ENCODE measurements at places on chromosomes 6 and 20. TPM values are rescaled to one million over a fixed set of nuclear protein-coding genes. Genes with fewer than 3 reads are reported as not detected.

Gene CYP39A1
- not detected for total RNA-seq

DNA sequence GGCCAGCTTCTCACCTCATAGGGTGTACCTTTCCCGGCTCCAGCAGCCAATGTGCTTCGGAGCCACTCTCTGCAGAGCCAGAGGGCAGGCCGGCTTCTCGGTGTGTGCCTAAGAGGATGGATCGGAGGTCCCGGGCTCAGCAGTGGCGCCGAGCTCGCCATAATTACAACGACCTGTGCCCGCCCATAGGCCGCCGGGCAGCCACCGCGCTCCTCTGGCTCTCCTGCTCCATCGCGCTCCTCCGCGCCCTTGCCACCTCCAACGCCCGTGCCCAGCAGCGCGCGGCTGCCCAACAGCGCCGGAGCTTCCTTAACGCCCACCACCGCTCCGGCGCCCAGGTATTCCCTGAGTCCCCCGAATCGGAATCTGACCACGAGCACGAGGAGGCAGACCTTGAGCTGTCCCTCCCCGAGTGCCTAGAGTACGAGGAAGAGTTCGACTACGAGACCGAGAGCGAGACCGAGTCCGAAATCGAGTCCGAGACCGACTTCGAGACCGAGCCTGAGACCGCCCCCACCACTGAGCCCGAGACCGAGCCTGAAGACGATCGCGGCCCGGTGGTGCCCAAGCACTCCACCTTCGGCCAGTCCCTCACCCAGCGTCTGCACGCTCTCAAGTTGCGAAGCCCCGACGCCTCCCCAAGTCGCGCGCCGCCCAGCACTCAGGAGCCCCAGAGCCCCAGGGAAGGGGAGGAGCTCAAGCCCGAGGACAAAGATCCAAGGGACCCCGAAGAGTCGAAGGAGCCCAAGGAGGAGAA, 10.5 kb downstream of the GNAS-AS1 start:
- DNase-seq: no peak

Gene SLC17A1
- not detected for total RNA-seq

Gene VWA7
- total RNA-seq: 0.28 TPM

Gene MAN1A1
- total RNA-seq: 11.4 TPM

Gene CYP21A2
- total RNA-seq: not detected

DNA sequence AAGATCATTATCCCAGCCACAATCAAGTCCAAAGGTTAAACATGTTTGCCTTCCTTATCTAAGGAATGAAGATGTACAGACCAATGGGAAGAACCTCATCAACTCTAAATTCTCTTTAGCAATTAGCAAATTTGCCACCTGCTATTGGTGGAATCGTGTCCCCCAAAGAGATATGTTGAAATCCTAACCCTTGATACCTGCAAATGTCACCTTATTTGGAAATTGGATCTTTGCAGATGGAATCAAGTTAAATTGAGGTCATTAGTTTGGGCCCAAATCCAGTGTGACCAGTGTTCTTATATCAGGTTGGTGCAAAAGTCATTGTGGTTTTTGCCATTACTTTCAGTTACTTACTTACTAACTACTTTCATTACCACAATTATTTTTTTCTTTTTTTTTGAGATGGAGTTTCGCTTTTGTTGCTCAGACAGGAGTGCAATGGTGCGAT, 31.3 kb downstream of the KLHL31 start:
- DNase-seq: no peak

DNA sequence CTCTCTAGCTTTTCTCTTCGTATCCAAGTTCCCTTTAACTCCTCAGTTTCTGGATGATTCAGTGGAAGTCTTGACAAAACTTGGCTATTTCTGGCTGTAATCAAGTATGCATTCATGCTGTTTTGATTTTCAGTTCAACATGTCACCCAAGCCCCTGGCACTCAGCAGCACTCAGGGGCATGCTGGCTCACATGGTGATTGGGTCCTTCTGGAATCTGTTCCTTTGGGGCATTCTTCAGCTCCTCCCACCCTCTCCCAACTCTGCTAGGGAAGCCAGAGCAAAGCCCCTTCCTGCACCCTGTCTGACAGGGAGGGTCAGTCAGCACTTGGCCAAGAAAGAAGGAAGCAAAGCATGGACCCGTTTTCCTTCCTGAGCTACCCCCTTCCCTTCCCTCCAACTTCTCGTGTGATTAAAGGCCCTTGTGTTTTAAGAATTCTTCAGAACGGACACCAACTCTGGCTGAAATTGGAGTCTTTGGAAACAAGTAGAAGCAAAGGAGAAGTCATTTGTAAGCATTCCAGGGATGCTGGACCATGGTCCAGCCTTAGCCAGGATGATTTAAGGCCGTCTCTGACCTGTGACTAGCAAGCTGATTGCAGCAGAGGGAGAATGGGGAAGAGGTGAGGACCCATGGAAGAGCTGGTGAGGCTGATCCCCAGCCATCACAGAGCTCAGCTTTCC, 7.1 kb downstream of the PLEKHG1 start:
- no peak for DNase-seq

DNA sequence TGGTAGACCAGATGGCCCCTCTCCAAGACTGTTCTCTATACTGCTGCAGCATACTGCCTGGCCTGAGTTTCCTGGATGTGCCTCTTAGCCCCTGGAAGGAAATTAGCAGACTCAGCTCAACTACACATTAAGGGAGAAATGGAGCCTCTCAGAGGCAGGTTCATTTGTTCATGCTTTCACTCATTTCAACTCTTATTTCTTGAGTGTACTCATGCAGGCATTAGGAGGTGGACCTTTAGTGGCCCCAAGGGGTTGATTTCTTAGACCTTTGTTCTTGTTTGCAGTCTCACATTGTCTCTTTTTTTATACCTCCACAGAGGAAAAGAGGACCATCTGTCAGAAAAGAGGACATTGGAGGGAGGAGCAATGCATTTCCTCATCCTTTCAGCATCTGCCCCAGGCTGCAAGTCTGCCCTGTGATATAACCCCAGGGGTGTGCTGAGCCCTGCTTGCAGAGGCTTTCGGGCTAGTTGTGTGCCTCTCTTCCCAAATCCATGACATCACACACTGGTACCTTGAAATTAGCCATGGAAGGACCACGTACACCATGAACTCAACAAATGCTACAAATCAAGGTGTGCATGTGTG, 456.2 kb downstream of the CD83 start:
- DNase-seq: no peak

GRCh38 chr6:87723170-87724078, 21.4 kb upstream of the AKIRIN2 start:
- peak; percentile 95 for DNase-seq

Gene GINS1
- 6.6 TPM for total RNA-seq

DNA sequence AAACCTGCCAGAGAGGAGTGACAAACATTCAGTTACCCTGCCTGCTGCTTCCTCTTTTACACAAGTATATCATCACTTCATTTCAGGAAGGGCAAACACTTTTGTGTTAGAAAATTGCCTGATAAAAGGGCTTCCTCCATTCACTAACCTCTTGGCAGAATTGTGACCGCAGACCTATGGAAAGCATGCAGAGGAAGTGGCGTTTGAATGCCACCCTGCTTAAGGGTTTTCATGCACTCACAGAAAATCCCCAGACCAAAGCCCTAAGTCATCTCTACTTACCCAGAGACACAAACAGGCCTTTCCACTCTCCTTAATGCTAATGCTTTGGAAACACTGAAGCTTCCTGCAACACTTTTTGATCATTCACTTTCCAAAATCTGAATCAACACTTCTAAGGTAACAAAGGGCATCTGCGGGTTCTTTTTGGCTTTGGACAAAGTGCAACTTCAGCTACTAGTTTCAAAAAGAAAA, 22.1 kb upstream of the RALGAPA2 start:
- DNase-seq: no peak

DNA sequence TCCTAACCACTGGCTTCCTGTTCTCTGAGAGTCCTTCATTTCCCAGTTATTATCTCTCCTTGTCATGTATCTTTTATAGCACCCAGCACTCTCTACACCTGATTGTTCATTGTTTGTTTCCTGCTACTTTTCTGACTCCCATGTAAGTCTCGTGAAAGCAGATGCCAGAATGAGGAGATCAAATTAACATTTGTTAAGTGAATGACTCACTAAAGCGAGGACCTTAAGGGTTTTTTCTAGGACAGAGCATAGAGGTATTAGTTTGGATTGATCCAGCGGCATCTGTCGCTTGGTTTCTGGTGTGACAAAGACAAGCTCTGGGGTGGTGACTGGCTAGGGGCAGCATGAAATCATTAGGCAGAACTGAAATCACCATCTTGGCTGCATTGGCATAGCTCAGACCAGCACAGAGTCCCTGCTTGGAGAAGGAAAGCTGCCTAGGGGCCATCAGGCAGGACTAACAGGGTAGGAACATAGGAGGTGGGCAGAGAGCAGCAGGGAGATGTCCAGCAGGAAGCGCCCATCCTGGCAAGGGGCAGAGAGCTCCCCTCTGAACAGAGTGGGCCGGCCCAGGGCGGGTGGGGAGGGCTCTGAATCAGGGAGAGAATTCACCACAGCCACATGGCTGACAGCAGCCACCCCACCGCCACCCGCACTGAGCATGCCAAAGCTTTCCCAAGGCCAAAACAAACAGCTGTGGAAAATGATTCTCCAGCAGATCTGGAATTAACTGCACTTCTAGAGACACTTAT, 97.1 kb upstream of the CEP85L start:
- DNase-seq: peak; percentile 46

GRCh38 chr20:63328026-63328700, 33.0 kb downstream of the CHRNA4 start:
- no peak for DNase-seq

Gene PTCRA
- total RNA-seq: not detected

DNA sequence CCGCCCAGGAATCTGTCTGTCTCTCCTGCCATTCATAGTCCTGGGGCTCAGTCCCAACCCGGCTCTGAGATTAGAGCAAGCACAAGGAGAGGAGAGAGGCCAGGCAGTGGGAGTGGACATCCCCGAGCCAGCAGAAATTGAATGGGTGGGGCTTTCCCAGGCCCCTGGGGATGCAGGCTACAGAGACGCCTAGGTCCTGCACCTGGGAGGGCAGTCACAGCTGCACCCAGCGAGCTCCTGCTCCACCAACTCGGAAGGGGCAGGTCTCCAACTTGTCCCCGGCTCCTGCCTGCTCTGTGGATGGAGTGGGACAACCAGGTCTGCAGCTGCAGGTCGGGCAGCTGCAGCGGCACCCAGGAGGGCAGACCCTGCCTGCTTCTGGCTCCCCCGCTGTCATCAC, 11.1 kb upstream of the AIG1 start:
- DNase-seq: no peak

Gene OR2B6
- not detected for total RNA-seq

DNA sequence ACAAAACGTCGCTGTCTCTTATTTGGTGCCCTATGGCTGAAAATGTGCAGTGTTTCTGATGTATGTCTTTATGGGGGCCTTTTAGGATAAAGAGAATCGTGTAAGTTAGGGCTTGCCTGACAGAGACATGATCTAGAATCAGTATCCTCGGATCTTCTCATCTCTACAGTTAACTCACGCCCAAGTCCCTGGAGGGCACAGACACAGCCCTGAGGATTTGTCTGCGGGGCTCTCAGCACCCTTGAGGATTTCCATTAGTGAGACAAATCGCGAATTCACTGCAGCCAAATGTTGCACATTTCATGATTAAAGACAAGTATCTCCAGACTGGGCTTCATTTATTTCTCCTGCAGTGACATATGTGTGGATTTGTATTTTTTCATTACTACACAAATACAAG, 552.7 kb downstream of the C6orf118 start:
- no peak for DNase-seq

Gene HLA-G
- total RNA-seq: not detected

Gene RARS2
- 56.9 TPM for total RNA-seq

DNA sequence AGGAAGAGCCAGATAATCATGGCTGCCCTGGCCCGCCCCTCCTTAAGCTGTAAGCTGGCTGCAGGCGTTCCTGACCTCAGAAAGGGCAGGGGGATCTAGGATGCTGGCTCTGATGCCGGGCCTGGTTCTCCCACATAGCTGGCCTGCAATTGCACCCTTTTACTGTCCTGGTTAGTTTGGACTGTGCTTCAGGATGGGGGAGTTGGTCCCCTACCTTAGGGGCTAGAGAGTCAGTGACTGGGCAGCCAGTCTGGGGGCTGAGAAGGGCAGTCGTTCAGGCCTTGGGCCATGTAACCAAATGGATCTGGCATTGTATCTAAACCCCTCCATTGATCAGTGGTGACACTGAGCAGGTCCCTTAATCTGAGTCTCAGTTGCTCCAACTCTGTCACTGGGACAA, 40.7 kb downstream of the TGM3 start:
- DNase-seq: no peak

Gene ADGRB3
- not detected for total RNA-seq

Gene TBXT
- not detected for total RNA-seq

DNA sequence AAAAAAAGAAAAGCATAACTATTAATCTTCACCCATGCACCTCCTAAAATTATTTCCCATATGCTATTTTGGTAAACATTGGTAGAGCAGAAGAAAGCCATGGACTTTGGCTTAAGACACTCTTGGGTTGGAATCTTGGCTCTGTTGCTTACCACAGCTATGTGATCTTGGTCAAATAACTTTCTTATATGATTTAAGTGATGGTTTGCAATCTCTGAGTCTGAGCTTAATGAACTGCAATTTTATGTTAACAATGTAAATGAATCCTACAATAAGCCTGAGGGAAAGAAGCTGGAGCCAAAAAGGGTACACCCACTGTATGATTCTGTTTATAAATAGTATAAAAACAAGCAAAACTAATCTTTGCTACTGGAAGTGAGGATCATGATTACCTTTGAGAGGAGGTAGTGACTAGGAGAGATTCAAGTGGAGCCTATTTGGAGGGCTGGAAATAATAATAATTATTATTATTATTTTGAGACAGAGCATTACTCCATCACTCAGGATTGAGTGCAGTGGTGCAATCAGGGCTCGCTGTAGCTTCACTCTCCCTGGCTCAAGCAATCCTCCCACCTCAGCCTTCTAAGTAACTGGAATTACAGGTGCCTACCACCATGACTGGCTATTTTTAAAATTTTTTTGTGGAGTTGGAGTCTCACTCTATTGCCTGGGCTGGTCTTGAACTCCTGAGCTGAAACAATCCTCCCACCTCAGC, 34.5 kb downstream of the ABRACL start:
- peak; percentile 18 for DNase-seq

DNA sequence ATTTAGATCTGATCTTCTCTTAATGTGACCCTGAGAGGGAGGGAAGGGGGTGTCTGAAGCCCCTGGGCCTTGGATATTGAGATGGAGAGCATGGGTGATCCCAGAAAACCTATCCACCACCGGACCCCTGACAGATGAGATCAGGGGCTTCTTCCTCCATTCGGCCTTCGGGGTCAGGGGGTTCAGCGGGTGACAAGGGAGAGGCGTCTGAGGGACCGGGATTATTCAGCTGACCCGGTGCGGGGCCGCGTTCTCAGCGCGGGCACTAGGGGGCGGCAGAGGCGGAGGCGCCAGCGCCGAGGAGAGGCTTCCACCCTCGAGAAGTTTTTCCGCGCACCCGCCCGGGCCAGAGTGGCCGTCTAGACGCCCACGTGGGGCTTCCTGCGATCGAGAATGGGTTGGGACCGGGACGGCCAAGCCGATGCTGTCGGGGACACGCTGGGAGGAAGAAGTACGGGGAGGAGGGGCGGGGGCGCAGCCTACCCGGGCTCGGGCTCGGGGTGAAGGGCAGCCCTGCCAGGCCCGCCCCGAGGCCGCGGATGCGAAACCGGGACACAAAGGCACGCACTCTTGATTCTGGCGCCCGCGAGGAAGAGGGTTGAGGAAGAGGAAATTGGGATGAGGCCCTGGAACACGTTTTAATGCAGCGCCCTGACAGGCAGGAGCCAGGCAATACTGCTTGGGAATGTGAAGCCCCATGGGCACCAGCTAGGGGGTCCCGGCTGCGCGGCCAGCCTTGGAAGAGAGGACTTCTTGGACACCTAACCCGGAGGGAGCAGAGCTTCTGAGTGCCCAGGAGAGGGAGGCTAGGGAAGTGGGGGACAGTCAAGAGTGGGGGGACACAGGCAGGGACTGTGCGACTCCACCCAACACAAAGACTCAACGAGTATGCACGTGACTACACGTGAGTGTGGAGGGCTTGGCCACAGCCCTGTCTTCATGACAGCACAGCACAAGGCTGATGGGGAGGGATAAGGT, 30.6 kb downstream of the COL11A2 start:
- DNase-seq: peak; percentile 28

Gene PSMG4
- 5.6 TPM for total RNA-seq

All from IMR-90 (cell line).